ENCODE measurements at places on chromosomes 3 and 15.

- no peak for DNase-seq
Observed at GRCh38 chr3:140341817-140342403, 336.0 kb upstream of the TRIM42 start.

DNA sequence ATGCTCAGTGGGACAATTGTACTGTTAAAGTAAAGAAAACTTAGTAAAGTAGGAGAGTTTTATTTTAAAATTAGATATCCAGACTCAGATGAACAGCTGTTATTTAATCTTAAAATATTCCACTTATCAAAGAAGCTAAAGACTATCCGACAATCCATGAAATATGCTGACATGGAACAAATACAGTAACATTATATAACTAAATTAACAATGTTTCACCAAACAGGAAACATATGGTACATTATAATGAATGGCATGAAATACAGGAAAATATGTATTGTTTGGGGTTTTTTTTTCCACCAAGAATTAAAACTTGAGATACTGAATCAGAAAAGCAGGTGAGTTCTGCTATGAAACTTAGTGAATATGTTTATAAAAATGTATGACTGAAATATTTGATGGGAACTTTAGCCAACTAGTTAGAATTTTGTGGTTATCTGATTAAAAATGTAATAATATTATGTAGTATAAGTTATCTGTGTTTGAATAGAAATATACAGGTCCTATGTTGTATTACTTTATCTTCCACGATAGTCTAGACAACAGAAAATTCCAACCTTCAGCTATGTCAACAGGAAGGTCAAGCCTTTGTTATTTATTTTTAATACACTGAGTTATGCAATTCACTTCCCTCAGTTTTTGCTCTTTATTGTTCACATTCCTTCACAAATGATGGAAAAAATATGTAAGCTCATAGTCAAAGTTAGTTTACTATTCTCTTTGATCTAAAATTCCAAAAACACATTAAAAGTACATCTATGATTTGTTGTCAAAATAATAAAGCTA is 72.7 kb downstream of the UACA start:
- DNase-seq: no peak

DNA sequence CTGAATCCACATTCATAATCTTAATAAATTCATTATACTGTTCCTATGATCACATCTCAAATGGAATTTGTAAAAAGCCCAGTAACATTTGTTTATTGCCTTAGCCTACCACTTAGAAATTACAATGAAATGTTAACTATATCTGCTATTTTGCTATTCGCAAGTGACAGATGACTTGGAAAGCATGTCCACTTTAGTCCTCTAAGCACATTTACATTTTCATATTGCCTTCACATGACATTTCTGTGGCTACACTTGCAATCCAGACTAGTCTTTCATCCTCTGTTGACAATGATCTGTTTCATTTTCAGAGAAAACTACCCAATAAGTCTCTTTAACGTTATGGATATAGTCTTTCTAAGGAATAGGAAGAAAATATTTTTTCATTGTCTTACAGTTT is 741.8 kb downstream of the FHIT start:
- no peak for DNase-seq

- no peak for DNase-seq
Observed at GRCh38 chr3:55487381-55488241, 505 bp upstream of the WNT5A start.

- DNase-seq: no peak
Observed at GRCh38 chr3:52242039-52242438, 3.1 kb upstream of the TWF2 start.

DNA sequence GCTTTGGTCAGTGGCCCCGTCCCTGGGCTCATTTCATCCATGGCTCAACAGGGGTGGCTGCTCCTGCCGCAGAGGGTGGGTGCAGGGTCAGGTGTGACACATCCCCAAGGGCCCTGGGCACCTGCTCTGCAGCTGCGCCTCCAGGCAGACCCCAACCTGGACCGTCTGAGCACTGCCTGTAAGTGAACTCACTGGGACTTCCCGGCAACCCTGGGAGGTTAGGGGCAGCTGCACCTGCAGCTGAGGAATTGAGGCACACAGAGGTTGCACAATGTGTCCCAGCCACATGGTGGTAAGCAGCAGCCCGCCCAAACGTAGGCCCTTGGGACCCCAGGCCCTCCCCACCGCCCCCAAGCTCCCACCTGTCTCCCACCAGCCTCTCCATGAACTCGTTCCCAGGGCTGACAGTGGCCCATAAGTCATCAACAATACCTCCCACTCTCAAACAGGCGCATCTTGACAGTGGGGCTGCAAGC is 55.1 kb downstream of the PLXNA1 start:
- no peak for DNase-seq

- DNase-seq: no peak
Observed at GRCh38 chr3:129118745-129119144, 2.9 kb downstream of the RAB43 start.
